ENCODE measurements at places on chromosomes 3 and 15.

GRCh38 chr15:68822818-68823217, 2.1 kb upstream of the ANP32A start:
- DNase-seq = no peak

GRCh38 chr3:10761583-10761982, 54.4 kb upstream of the SLC6A11 start:
- no peak for DNase-seq

DNA sequence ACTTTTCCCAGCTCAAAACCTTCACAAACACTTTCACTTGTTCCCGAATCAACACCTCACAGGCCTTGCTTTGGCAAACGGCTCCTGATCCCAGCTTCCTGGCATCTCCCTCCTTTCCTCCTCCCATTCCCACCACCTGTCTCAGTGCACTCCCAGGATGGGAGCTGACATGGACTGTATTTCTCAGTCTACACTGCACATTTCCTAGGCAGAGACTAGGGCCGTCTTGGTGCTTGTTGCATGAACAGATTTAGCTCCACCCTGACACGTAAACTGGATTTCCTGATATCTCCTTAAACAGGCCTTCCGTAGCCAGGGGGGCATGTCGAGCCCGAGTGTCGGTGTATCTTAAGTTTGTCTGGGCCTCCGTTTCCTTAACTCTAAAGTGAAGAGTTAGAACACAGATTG, 790 bp upstream of the WHAMM start:
- no peak for DNase-seq

- DNase-seq = no peak
Observed at GRCh38 chr15:25965326-25965725, 102.2 kb upstream of the ATP10A start.

- DNase-seq = no peak
Observed at GRCh38 chr3:8773941-8774542, 4.6 kb upstream of the OXTR start.

GRCh38 chr15:78540871-78541743, 863 bp downstream of the PSMA4 start:
- no peak for DNase-seq

GRCh38 chr15:39796601-39797000, 14.0 kb upstream of the FSIP1 start:
- DNase-seq = no peak

GRCh38 chr3:150822636-150823035, 59.7 kb upstream of the SIAH2 start:
- no peak for DNase-seq

DNA sequence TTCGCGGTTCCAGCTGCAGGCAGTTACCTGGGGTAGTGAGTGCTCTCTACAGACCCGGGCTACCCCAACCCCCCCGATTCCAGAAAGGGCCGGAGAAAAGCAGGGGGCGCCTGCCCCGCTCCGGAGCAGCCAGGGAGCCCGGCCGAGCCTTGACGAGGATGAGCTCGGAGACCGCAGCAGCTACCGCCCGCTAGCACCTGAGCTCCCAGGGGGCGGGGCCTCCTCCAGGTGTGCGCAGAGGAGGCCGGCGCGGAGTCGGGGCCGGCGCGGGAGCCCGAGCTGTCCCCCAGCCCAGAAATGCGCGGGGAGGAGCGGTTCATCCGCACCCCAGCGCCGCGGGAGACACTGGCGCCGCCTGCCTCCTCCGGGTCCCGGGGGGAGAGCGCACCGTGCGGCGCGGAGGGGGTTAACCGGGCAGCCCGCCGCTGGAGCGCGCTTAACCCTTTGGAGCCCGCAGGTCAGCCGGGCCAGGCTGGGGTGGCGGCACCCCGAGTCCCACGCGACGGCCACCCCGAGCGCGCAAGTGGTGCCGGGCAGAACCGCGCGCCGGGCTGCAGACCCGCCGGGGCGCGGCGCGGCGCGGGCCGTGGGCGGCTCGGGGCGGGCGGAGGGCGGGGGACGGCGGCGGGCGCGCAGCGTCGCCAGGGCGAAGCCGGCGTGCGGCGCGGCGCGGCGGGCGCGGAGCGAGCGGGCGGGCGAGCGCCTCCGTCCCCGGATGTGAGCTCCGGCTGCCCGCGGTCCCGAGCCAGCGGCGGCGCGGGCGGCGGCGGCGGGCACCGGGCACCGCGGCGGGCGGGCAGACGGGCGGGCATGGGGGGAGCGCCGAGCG, at the start of gene CACNA1D:
CACNA1D (plus strand) TSS at position 649 of the 829 bp plus-strand sequence. CDS start 556 bp downstream, outside the sequence.
- no peak for DNase-seq

DNA sequence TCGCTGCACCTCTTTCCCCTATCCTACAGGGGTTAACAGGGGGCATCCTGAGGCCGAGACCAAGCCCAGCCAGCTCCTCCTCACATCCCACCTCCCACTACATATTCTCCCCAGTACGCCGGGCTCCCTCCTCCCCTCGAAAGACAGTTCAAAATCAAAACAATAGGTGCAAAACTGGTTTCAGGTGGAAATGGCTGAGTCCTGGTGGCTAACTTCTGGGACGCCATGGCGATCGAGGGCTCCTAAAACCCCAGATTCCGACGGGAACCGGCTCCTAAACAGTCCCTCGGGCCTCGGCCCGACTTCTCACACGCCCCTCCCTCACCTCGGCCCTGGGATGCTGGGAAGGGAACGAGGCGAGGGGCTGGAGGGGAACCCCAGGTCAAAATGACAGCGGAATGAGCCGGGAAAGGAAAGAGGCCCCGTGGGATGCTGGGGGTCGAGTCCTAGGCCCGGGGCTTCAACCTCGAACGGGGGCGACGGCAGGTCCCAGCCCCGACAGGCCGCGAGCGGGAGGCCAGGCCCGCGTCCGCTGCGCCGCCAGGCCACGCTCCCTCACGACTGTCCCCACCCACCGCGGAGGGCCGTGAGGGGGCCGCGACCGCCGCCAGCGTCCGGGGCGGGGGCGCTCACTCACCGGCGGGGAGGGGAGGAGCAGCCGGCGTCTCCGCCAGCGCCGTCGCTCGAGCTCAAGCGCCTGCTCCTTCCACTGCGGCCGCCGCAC, 492 bp downstream of the TMCC1 start:
- peak; percentile 49 for DNase-seq

- DNase-seq = peak; percentile 22
Observed at GRCh38 chr3:152298393-152299248, 29.9 kb downstream of the MBNL1 start.

- DNase-seq = no peak
Observed at GRCh38 chr3:172244011-172244410, 204.2 kb downstream of the GHSR start.

DNA sequence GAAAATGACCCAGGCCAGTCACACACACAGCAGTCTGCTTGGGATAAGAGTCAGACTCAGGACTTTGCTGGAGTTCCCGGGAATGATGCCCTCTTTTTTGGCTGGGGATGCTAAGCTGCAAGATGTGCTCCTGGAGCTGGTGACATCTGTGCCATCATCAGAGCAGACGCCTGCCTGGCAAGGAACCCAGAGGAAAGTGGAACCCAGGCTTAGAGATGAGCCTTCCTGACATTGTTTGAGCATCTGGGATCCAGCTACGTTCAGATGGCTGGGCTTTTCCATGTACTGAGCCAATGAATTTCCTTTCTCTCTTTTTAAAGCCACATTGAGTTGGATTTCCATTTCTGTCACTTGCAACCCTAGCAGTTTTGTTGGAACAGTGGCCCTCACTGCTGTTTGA, 53.3 kb downstream of the EBLN2 start:
- DNase-seq = no peak

DNA sequence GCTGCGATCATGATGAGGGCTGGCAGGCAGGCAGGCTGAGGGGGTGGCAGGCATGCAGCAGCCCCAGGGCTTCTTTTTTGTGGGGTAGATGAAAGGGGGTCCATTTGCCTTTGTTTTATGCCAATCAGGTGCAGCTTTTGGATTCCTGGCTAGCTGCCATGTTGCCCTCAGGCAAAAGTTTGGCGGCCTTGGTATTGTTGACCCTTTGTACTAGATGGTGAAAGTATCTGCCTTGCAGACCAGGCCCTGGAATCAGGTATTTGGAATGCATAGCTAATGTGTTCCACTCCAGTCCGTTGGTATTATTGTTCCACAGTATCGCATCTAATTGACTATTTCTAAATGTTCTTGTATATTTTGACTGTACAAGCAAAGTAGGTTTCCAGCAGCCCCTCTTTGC, 35.0 kb downstream of the EEFSEC start:
- no peak for DNase-seq

DNA sequence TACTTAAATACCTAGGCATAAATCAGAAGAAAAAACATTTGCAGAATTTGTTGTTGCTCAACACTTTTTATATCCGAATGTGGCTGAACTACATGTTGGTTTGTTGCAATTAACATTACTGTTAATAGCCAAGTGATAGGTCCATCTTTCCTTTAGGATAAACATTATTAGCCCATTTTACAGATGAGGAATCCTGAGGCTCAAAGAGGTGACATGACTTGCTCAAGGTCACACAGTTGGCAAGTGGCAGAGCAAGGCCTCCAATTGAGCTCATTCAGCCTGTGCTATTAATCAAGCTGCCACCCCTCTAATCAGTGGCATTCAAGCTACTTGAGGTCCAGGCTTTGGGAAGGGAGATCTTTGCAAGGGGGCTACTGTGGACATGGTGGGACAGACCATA, 125.8 kb upstream of the ATP2B2 start:
- DNase-seq = no peak

- no peak for DNase-seq
Observed at GRCh38 chr3:4503050-4503449, 9.9 kb downstream of the ITPR1 start.

DNA sequence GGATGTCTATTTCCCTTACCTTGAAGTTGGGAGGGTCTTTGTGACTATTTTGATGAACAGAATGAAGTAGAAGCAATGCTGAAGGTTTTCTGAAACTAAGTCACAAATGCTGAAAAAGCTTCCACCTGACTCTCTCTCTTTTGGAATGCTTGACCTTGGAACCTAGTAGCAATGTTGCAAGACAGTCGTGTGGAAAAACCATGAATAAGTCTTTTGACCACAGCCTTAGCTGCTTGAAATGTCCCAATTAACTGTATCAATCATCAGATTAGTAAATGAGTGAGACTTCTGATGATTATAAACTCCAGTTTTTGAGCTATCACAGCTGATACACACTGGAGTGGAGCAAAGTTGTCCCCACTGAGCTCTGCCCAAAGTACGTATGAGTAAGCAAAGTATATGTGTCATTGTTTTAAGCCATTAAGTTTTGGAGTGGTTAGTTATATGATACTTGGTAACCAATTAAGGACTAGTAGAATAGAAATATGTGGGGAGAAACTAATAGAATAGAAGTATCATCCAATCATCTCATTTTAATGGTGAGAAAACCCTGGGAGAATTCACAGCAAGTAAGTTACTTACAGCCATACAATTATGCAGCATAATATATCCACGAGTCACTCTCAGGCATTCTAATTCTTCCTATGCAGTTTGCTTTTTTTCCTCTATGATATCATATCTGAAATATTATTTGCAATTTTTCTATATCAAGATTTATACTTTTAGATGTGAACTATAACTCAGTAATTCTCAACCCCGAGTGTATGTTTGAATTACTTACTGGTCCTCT, 1010.6 kb downstream of the ROBO2 start:
- DNase-seq = no peak

DNA sequence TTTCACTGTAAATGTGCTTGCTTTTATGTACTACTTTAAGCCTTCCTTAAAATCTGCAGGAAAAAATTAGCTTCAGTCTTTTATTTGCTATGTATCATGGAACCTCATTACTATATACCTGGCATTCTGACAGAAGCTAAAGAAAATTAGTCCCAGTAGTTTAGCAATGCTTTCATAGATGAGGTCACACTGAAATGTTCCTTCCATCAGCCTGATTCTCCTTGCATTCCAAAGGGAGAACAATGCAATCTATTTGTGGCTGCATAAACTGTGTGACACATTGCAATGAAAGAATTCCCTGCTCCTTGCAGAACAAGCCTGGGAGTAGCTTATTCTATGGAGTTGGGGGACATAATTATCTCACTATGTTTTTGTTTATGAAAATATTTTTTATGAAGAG, 691.5 kb upstream of the ARPP21 start:
- DNase-seq = no peak

- no peak for DNase-seq
Observed at GRCh38 chr3:26074080-26074479, 284.2 kb downstream of the OXSM start.

GRCh38 chr15:57649138-57649537, 57.4 kb upstream of the POLR2M start:
- no peak for DNase-seq

- DNase-seq = no peak
Observed at GRCh38 chr15:98775498-98776230, 127.3 kb downstream of the IGF1R start.

DNA sequence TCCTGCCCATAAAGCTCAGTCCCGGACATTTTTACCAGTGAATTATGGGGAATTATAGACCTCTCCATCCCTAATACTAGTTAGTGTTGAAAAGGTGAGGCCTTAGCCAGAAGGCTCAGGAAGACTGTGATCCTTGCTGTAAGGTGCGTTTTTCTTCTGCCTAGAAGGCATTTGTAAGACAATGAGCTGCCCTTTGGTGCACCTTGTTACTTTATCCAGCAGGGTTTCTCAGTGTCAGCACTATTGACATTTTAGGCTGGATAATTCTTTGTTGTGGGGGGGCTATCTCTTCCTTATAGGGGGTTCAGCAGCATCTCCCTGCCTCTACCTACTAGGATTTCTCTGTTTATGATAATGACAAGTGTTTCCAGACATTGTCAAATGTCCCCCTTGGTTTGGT, 108.1 kb upstream of the ABHD17C start:
- no peak for DNase-seq

- no peak for DNase-seq
Observed at GRCh38 chr15:58746174-58746573, 3.3 kb downstream of the ADAM10 start.

DNA sequence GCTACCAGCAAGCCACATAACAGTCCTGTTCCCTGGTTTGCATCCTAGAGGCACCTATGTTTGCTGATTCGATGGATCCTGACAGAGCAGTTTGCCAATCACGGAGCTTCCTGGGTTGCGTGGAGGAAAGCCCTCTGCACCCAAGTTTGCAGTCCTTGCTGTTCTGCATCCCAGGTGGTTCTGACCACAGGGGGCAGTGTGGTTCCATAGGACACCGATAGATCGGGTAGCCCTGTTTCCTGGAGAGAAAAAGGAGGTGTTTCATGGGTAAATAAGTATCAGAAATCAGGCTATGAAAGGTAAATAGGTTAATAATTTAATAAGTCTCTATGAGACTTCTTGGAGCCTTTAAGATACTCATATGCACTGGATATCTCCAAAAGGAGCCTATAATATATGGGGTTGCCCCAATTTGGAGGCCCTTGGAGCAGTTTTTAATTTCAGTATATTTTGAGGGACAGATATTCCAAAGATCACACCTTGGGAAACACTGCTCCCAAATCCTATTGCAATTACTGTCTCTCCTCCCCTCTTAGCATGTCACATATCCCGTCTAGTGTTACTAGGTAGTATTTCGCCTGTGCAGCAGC, 194.6 kb upstream of the TPM1 start:
- DNase-seq = no peak

All from stimulated activated CD8-positive, alpha-beta memory T cell treated with anti-CD3 and anti-CD28 coated beads, Interleukin-12 subunit alpha, Interleukin-12 subunit beta, amount 100 ng/mL, for 1 hour (primary cell).